Stimulated activated CD4-positive, alpha-beta T cell treated with anti-CD3 and anti-CD28 coated beads, Interleukin-4, amount 100 ng/mL, for 4 hours (primary cell): ENCODE measurements at places on chromosomes 11 and 22.

- no peak for DNase-seq
Observed at GRCh38 chr11:66106786-66107599, 36.9 kb downstream of the PACS1 start.

DNA sequence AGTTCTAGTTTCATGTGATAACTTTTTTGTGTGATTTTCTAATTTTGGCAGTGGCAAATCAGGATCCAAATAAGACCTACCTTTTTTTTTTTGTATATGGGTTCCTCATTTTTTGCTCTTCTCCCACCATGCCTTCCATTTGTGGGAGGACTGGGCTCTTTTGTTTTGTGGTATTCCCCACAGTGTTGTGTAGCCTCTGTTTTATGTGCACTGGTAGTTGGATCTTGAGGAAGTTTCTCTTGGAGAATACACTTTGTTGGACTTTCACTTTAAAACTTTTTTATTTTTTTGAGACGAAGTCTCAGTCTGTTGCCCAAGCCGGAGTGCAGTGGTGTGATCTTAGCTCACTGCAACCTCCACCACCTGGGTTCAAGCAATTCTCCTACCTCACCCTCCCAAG, 39.7 kb downstream of the PPP6R3 start:
- no peak for DNase-seq

GRCh38 chr11:62439785-62440602, 21.2 kb downstream of the SCGB1A1 start:
- no peak for DNase-seq

DNA sequence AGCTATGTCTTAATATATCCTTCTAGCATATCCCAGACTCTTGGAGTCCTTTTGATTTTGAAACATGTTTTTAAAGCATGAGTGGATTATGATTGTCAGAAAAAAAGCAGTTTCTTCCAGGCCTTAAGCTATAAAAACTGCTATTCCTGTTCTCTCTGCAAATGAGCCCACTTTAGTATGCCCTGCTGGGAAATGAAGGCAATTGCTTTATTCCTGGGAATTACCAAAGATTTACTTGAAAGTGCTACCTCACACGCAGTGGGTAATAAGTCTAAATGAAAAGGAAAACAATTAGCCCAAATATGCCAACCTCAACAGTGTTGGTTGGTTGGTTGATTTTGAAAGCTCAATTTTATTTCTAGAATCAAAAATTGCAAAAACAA, 17.2 kb upstream of the RCN1 start:
- DNase-seq = no peak

DNA sequence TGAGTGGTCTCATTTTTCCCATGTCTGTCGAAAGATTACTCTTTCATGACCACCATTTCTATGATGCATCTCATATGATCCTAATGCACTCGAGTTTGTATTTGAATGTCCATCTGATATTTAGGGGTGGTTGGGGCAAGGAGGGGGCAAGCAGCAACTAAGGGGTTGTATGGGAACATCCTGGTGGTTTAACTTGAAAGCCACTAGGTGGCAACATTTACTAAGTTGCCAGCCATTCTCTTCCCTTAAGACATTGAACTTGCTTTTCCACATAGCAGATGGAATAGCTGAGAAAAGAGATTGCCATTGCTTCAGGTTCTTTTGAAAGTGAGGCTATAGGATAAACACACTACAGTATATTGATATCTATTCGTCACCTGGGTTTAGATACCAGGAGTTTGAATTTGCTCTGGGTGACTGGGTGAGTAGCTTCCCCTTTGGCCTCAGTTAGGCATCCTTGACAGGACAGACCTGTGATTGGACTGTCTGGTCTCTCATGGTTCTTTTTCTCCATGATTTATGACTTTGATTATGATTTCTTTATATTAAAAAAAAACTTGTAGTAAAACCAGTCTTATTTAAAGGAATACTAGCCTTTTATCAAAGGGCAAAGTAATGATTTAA, 32.4 kb downstream of the NF2 start:
- no peak for DNase-seq

DNA sequence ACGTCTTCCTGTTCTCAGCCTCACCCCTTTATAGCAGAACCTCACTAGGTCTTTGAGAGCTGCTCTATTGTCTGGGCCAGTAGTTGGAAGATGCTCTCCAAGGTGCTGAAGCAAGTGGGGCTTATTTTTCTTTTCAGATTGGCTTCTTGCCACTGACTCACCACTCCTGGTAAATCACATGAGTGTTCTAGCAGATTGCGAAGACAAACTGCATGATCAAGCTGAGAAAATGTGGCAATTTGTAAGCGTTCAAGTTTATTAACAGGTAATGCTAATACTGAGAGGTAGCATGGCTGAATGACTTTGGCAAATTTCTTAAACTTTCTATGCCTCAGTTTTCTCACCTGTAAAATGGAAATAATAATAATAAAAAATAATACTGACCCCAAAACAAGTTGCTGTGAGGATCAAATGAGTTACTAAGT, 59.2 kb downstream of the CACNG2 start:
- no peak for DNase-seq

GRCh38 chr11:119797123-119797611, 68.2 kb upstream of the NECTIN1 start:
- no peak for DNase-seq
